NCI-H226 (cell line): ENCODE measurements at places on chromosomes 6 and 20.

DNA sequence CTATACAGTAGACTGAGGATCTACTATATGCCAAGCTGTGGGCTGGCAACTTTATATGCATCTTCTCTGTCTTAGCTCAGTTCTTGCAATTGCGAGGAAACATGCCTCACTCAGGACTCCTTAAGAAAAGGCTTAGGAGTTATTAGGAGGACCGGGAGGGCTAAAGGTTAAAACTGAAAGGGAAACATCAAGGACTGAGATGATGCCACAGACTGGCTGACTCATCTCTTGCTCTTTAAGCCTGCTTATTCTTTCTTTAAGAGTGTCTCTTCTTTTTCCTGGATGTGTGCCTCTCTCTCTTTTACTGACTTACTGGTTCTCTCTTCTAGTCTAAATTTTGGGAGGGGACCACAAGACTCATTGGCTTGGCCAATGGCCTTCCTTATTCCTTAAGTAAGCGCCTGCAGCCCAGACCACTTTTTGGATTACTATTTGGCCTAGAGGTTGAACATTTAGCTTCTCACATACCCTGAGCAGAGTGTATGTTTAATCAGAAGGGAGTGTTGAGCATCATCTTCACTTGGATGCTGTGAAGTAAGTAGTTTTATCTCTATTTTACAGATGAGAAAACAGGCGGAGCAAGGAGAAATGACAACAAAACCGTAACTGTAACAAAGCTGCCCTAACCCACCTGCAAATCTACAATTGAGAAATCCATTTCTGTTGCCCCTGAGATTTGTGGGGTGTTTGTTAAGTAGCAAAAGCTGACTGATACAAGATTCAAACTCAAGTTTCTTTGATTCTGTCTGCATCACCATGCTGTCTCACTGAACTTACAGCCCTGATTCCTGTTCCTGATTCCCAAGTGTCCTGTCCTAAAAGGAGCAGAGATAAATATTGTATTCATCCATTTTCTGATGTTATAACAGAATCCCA is 7.2 kb upstream of the SDC4 start:
- DNase-seq: peak; percentile 59

DNA sequence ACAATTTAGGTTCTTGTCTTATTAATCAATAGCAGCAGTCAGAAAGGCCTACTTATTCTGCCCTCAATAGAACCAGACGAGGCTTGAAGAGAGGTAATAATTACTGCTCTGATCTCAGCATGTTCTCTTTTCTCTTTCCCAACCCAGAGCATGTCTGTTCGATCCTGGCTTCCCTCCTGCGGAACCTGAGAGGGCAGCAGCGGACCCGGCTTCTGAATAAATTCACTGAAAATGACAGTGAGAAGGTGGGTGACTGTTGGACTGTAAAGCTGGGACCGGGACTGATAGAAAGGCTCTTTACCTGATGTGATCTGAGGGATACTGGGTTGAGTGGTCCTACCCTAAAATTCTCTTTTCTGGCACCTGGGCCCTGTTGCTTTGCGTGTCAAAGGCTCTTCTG is 63.0 kb upstream of the VSTM2L start:
- no peak for DNase-seq

- no peak for DNase-seq
These were observed 227.2 kb downstream of the TMEM242 start for GRCh38 chr6:157096105-157096504.

DNA sequence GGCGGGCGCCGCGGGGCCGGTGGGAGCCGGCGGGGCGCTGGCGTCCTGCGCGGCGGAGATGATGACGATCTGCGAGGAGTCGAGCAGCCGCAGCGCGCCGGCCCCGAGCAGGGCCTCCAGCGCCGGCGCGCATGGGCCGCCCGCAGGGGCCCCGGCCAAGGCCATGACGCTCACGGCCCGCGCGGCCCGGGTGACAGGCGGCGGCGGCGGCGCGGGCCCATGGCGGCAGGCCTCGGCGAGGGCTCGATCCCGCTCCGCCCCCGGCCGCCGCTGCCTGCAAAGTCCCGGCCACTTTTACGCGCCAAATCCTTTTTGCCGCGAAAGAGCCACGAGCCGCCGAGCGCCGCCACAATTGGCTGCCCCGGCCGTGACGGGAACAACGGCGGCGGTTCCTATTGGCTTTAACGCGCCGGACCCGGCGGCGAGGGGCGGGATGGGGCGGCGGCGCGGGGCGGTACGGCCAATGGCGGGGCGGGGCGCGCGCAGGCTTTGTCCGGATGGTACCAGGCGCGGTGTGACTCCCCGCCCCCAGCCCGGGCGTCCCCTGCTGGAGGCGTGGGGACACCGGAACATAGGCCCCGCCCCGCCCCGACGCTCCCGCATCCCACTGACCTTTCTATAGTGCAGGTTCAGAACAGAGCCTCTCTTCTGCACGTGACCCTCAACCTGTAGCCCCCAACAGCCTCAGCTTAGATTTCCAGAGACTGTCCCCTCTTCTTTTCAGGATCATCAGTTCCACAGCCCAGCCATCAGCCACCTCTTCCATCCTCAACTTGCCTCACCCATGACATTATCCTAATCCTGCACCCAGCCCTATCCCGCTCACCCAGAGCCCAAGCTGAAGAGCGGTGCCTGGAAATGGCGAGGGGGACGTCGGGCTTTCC is at the start of gene E2F1:
Gene E2F1 (minus strand): TSS at position 286 of the 884 bp plus-strand sequence. CDS start 121 bp downstream, at position 165.
- DNase-seq: peak; percentile 93

DNA sequence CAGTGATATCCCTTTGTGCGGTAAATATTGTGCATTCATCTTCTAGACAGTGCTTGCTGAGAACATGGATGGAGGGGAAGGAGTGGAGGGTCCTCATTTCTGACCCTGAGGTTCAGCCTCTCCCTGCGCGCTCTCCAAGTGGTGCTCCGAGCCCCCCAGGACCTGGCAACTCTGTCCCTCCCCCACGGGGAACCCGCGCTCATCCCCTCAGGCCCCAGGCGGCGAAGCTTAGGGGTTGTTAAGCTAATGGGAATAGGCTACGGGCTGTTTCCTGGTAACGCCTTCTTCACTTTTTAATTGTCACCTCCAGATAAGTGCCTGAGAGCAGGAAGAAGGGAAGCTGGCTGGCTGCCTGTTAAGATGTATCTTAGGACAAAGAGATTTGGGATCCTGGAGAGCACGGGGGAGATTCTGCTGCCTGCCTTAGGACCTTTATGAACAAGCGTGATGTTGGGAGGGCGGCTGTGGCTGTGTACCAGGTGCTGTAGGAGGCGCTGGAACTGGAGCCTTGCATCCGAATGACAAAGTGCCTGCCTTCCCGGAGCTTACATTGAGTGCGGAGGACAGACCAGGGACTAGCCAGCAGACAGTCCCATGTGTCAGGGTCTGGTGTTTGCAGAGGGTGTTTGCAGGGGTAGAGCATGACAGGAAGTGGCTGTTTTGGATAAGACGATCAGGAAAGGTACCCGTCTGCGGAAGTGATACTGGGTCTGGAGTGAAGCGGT is 11.7 kb downstream of the TSHZ2 start:
- no peak for DNase-seq

DNA sequence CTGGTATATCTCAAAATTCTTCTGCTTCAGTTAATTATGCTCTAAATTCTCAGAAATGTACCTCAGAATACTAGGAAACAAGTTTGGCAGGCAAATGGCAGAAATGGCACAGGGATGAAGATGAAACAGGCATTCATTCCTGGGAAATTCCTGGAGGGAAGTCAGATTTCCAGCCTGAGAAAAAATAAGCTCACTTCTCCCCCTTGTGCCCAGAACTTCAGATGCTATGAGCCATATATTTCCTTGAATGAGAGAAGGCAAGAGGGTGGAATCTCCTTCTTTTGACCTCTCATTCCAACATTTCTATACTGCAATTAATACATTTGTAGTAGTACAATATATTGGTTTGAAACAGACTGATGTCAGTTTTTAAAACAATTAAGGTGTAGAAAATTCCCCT is 22.8 kb downstream of the RGS17 start:
- DNase-seq: peak; percentile 22

- DNase-seq: peak; percentile 66
These were observed 1.4 kb downstream of the RREB1 start for GRCh38 chr6:7108964-7109836.

- DNase-seq: peak; percentile 73
These were observed 78.7 kb downstream of the TMEM170B start for GRCh38 chr6:11616200-11616611.

DNA sequence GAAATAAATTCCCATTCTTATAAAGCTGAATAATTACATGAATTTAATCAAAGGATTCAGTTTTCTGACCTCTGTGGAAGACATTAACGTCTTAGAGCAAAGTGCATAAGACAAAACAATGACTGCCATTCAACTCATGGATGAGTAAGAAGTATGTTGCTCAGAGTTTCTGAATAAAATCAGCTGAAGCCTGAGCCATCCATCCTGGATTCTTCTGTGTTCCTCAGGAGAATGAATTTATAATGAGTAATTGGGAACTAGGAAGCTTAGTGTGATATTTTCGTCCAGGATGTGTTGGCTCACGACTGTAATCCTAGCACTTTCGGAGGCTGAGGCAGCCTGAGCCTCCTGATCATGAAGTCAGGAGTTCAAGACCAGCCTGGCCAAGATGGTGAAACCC is 62.8 kb downstream of the PERP start:
- no peak for DNase-seq

- no peak for DNase-seq
These were observed 33.4 kb upstream of the TUBB2A start for GRCh38 chr6:3190779-3191178.
